RKO (cell line): ENCODE measurements at places on chromosomes 6 and 20.

DNA sequence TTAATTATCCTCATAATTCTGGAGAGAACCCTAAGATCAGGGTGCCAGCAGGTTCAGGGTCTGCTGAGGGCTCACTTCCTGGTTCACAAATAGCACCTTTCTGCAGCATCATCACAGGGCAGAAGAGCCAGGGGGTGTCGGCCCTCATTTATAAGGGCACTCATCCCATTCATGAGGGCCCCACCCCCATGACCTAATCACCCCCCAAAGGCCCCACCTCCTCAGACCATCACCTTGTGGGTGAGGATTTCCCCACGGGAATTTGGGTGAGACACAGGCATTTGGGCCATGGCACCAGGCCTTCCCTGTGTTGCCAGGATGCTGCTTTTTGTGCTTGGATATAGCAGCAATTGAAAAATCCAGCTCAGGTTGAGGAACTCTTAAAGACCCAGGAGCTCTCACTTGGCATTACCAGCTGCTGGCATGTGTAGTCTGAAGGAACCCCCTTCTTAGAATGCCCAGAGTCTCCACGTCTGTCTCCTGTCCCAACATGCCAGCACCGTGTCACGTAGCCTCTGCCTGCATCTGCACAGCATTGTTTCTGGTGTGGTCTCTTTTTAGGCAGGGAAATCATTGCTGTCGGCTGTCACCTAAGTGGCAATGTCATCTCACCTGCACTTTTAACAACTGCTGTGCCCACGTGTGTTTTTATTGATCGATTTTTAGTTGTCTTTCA lies 71.5 kb downstream of the RPP40 start:
- no peak for DNase-seq

- no peak for DNase-seq
Observed at GRCh38 chr20:13632431-13632830, 6.3 kb downstream of the TASP1 start.

- DNase-seq: no peak
Observed at GRCh38 chr6:48048451-48049146, 62.4 kb downstream of the PTCHD4 start.

GRCh38 chr6:4856785-4857184 lies 80.6 kb downstream of the CDYL start:
- DNase-seq: no peak

DNA sequence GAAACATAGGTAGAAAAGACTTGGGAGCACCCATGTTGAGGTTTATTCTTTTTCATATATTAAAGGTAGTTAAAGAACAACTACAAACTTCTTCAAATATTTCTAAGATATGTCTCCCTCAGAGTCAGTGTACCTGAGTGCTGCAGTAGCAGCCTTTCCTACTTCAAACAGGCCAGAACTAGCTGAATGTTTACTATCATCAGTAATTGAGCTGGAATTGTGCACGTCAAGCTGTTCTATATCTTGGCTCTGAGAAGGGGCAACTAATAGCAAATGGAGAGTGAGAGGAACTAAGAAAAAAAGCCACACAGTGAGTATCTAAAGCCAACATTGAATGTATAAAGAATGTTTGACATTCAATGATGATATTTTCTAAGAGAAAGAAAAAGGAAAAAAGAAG lies 21.7 kb downstream of the MTCL3 start:
- no peak for DNase-seq

GRCh38 chr6:7134999-7135745 lies 27.4 kb downstream of the RREB1 start:
- DNase-seq: no peak

- DNase-seq: no peak
Observed at GRCh38 chr6:75334266-75335040, 49.9 kb upstream of the TMEM30A start.

- DNase-seq: no peak
Observed at GRCh38 chr20:9581509-9581908, 67.1 kb downstream of the LAMP5 start.

DNA sequence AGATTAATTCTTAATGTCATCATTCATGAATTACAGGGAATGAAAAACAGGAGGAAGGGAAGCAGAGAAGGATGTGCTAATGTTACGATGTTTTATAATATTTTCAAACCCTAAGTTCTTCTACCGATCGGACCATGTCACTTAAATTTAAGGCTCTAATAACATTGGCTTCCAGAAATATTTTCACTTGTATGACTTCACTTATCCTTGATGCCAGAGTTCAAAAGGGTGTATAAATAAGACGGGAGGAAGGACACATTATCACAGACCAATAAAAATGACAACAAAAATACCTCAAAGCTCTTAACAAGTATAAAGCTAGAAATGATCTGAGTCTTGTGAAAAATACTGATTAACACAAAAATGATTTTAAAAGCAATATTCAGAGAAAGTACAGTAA lies 370.4 kb upstream of the CITED2 start:
- no peak for DNase-seq

DNA sequence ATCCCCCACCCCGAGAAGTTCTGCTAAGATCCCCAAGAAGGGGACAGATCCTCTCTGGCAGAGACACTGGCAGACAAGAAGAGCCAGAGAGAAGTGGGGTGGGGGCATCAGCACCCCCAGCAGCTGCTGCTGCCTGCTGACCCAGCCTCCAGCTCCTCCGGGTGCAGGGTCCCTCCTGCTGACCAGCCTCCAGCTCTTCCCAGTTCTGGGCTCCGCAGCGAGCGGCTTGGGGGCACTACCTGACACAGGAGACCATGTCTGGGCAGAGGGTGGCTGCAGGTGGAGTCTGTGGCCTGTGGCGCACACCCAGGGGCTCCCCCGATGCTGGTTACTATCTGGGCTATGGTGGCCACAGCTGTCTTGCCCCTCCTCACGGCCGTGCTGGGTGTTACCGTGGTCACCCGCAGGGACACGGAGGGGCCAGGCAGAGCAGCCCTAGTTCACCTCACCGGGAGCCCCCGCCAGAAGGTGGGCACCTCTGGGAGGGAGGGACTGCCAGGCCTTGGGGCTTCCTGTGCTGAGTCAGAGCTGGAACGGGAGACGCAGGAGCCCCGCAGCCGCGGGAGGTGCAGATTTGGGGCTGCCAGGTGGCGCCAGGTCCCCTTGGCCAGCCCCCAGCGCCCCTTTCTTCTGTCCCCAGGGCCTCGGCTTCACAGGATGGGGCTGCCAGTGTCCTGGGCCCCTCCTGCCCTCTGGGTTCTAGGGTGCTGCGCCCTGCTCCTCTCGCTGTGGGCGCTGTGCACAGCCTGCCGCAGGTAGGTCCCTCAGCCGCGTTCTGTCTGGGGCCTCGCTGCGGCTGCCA lies 630 bp downstream of the LIME1 start:
- DNase-seq: no peak

DNA sequence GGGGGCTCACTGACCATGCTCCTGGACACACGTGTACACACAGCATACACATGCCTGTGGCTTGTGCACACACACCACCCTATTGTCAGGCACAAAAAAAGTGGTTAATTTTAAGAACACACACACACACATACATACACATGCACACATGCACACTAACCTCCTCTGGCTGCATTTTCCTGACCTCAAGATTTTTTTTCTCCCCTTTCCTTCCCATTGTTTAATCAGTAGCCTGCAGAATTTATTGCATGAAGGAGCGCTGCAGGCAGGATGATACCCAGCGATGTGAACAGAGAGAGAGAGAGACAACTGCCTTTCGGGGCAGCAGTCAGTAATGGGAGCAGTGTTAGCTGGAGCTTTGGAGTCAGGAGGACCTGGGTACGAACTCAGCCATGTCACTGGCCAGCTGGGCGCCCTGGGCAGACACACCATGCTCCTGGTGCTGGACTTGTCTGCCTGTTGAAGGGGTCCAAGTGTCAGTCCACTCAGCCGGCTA lies 990 bp upstream of the TRAF3IP2 start:
- peak; percentile 32 for DNase-seq

DNA sequence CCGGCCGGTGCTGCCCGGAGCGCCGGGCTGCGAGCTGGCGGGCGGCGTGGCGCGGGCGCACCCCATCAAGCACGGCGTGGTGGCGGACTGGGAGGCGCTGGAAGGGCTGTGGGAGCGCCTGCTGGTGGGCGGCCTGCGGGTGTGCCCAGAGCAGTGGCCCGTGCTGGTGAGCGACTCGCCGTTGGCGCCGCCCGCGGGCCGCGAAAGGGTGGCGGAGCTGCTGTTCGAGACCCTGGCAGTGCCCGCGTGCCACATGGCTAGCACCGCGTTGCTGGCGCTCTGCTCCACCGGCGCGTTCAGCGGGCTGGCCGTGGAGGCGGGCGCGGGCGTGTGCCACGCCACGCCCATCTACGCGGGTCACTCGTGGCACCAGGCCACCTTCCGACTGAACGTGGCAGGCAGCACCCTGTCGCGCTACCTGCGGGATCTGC lies 517 bp downstream of the ACTL10 start:
- peak; percentile 76 for DNase-seq

DNA sequence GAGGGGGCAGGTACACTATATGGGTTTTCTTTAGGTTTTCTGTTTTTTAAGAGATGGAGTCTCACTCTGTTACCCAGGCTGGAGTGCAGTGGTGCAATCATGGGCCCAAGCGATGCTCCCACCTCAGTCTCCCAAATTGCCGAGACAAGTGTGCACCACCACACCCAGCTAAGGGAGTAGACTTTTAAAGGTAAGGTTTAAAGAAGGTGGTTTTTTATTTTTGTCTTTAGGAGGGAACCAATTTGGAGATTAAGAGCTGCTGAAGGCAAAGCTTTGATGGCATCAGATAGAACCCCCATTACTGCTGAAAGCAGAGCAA lies 7.9 kb downstream of the SRSF6 start:
- DNase-seq: no peak

- DNase-seq: peak; percentile 81
Observed at GRCh38 chr6:26328265-26328844, 36.6 kb upstream of the BTN3A2 start.

DNA sequence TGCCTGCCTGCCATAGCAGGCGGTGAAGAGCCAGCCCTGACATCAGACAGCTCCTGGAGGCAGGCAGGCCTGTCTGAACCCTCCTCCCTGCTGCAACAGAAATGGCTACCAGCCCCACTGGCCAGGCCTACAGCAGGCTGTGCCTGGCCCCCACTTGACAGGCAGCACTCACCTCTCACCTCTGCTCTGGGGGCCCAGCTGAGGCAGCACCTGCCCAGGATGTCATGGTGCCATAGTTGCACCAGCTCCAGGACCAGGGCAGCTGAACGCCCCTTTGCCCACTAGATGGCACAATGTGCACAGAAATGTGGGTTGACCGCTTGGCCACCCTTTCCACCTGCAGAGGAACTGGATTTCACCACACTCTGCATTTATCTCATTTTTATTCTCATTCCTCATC lies 30.6 kb downstream of the MRPL14 start:
- DNase-seq: peak; percentile 71

GRCh38 chr6:111667931-111668330 lies 62.3 kb upstream of the TRAF3IP2 start:
- no peak for DNase-seq

GRCh38 chr6:139608466-139609261 lies 234.2 kb upstream of the CITED2 start:
- DNase-seq: no peak

GRCh38 chr6:64591676-64592036 lies 956.1 kb downstream of the PHF3 start:
- DNase-seq: no peak

- no peak for DNase-seq
Observed at GRCh38 chr6:157069585-157069984, 253.7 kb downstream of the TMEM242 start.

GRCh38 chr20:5434116-5434515 lies 117.4 kb upstream of the PROKR2 start:
- no peak for DNase-seq

- DNase-seq: no peak
Observed at GRCh38 chr20:25685276-25686080, 11.2 kb downstream of the ZNF337 start.

DNA sequence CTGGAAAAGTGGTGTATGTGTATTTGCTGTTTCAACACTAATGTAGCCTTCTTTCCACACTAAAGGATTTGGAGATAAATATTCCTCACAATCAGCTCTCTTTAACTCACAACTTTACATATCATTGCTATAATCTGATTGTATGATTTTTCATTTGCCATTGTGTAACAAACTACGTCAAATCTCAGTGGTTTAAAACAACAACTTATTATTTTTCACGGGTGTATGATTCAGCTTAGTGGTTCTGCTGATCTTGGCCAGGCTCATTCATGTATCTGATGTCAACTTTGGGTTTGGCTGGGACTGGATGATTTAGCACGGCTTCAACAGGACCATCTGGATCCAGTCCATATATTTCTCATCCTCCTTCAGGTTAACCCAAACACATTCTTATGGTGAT lies 55.4 kb upstream of the TMX4 start:
- DNase-seq: no peak

GRCh38 chr6:92763274-92763584 lies 656.1 kb downstream of the EPHA7 start:
- DNase-seq: no peak

- DNase-seq: no peak
Observed at GRCh38 chr6:149140910-149141290, 176.6 kb upstream of the TAB2 start.

DNA sequence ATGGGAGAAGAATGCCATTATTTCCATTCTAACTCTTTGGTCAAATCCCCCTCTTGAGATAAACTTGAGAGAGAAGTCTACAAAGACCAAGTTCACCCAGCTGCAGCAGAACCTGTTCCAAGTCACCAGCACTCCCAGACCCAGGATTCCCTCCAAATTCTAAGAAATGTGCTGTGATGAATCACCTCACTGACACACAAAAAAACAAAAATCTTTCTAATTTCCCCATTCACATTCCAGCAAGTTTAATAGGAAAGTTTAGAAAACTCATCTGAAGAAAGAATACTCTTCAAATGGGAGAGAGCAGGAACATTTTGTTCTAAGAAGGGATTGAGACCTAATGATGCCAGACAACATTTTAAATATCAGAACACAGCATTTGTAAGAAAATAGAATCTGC lies 213.6 kb upstream of the PLCB4 start:
- no peak for DNase-seq

GRCh38 chr6:22435151-22435550 lies 134.2 kb upstream of the HDGFL1 start:
- no peak for DNase-seq

DNA sequence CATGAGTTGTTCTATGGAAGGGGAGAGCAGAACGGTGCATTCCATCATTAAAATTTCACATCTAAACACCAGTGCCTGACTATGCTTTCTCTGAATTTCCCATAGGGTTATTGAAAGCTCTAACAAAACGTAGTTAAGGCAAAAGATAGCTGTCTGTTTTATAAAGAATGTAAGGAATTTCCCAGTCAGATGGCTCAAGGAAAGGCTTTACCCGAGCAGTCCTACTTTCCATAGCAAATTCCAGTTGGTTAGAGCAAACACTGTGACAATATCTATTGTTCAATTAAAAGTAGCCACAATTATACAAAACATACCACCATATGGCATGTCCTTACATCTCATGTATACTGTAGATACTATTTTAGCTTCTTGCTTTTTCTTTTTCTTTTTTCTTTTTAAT lies 1059.5 kb upstream of the FLRT3 start:
- no peak for DNase-seq

GRCh38 chr6:96940322-96940721 lies 15.8 kb downstream of the KLHL32 start:
- no peak for DNase-seq
